ENCODE measurements at places on chromosomes 3 and 15.

DNA sequence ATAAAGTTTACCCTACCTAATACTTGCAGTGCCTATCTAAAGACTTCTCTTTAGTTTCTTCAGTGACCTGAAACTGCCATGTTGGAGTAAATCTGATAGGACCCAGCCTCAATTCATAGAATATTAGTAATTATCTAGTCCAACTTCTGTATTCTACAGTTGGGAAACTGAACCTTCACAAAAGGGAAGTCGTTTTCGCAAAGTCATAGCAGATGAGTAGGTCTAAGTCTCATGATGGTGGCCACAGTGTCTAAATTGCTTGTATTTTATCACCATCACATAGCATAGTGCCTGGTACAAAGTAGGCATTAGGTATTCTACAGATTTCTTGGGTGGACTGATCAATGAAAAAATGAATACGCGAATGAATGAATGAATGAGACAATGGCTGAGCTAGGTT is 8.4 kb downstream of the GMNC start:
- no peak for DNase-seq

- DNase-seq = no peak
Measured at GRCh38 chr3:21421096-21421495, 329.9 kb downstream of the ZNF385D start.

DNA sequence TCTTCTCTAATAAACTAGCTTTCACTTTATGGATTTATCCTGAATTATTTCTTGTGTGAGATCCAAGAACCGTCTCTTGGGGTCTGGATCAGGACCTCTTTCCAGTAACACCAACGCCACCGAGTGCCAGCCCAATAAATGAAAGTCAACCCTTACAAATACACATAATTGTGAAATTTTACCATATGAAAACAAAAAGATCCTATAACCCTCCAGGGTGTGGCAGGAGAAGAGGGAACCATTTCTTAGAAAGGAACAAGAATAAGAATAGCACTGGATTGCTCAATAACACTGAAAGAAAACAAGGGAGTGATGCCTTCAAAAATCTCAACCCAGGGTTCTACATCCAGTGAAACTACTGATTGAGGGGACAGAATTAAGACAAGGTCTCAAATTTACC is 51.6 kb upstream of the ACKR4 start:
- peak; percentile 55 for DNase-seq

GRCh38 chr3:29291982-29292363 is 11.1 kb downstream of the RBMS3 start:
- DNase-seq = no peak

- peak; percentile 28 for DNase-seq
Measured at GRCh38 chr3:160475884-160476283, 26.3 kb upstream of the TRIM59 start.

- DNase-seq = no peak
Measured at GRCh38 chr3:40770061-40770460, 245.3 kb downstream of the ZNF621 start.

GRCh38 chr3:175150812-175151401 is 291.8 kb downstream of the NAALADL2 start:
- no peak for DNase-seq

DNA sequence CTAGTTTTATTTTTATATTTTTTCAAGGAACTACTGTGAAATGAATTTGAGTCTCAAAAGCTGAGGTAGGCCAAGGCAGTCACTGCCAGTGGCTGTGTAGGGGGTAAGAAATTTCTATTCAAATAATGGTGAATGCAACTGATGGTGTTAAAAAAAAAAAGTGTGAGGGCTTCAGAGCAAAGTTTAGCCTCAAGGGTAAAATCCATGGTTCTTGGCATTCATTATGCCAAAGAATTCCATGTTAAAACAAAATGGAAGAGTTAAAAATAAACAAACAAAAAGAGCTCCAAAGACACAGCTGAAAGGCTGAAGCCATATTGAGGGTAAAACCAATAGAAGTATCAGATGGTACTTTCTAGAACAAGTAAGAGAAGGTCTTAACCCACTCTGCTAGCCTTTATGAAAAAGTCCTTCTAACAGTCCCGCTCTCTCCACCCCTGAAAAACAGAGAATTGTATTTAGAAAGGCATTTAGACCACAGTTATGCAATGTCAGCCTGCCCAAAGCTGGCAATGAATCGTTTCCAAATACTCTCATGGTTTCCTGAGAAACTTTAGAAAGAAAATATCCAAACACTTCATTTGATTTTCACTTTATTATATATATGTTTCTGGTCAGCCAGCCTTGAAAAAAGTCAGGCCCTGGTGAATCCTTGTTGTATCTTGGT is 158.4 kb upstream of the GMNC start:
- no peak for DNase-seq

GRCh38 chr3:185931777-185932612 is 5.8 kb downstream of the TRA2B start:
- DNase-seq = peak; percentile 13

DNA sequence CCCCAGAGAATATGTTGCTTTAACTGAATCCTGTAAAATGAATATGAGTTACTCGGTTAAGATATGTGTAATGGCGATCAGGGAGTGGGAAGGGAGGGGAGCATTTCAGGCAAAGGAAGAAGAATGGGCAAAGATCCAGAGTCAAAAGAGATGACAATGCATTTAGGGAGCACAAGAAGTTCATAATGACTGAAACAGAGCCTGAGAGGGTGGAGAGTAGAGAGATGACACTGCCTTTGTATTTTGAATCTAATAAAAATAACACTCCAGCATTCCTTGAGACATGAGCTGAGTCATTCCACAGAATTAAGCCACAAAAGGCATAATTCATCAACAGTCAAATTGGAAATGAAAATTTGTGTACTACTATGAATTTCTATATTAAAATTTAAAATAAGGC is 105.3 kb upstream of the PEX5L start:
- DNase-seq = no peak

DNA sequence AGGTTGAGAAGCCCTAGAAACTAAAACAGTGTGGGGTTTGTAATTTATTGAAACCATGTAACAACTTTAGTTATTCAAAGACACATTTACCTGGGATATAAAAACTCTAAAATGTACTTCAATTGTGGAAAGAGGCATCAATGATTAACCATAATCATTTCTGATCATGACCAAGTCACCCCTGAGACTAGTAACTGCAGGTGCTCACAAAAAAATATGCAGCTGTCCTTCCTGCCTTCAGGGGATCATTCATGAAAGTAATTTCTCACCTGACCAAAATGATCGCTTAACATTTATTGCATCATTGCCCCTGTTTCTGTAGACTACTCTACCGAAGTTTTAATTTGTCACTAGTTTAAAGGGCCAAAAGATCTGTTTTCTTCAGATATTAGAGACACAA is 9.0 kb downstream of the ACP3 start:
- DNase-seq = no peak

DNA sequence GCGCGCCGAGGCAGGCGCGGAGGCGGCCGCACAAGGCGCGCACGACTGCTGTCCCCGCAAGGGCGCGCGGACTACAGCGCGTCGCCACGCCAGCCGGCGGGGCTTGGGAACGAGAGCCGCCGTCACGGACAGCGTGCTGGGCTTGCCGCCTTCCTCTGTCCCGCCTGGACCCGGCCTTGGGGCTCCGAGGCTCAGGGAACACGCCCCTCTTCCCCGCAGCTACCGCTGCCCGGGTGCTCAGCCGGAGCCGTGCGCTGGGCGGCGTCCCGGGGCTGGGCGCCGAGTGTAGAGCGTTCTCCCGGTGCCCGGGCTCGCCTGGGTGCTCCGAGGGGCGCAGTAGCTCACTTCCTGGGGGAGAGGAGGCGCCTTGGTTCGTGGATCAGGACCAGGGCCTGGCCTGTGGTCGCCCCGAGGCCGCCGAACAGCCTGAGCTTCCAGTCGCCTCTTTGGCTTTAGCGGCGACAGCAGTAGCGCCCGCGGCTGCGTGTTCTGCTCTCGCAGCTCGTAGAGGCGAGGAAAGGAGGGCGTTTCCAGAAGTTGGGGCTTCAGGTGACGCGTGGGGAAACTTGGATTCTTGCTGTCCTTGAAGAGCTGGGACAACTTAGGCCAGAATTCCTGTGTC is 226.7 kb upstream of the C2CD4B start:
- DNase-seq = peak; percentile 87

DNA sequence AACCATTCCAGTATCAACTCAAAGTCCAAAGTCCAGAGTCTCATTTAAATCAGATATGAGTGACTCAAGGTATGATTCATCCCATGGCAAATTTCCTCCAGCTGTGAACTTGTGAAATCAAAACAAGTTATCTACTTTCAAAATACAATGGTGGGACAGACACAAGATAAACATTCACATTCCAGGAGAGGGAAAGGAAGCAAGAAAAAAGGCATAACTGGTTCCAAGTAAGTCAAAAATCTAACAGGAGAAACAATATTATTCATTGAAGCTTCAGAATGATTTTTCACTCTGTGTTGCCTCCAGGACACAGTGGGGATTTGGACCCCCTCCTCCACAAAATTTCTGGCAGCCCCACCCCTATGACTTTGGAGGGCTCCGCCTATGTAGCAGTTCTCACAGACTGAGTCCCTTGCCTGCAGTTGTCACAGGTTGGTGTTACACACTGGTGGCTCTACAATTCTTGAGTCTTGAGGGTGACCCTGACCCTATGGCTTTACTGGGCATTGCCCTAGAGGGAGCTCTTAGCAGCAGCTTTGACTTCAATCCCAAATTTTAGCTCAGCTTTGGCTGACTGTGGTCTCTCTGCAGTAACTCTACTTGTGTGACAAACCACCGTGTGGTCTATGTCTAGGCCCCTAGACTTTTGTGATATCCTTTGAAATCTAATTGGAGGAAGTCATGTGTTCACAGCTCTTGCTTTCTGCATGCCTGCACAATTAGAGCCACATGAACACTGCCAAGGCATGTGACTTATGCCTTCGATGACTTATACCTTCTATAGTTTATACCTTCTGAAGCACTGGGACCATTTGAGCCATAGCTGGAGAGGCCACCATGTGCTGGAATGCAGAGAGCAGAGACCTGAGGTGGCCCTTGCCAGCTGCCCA is 644.2 kb downstream of the GRM7 start:
- peak; percentile 0 for DNase-seq

DNA sequence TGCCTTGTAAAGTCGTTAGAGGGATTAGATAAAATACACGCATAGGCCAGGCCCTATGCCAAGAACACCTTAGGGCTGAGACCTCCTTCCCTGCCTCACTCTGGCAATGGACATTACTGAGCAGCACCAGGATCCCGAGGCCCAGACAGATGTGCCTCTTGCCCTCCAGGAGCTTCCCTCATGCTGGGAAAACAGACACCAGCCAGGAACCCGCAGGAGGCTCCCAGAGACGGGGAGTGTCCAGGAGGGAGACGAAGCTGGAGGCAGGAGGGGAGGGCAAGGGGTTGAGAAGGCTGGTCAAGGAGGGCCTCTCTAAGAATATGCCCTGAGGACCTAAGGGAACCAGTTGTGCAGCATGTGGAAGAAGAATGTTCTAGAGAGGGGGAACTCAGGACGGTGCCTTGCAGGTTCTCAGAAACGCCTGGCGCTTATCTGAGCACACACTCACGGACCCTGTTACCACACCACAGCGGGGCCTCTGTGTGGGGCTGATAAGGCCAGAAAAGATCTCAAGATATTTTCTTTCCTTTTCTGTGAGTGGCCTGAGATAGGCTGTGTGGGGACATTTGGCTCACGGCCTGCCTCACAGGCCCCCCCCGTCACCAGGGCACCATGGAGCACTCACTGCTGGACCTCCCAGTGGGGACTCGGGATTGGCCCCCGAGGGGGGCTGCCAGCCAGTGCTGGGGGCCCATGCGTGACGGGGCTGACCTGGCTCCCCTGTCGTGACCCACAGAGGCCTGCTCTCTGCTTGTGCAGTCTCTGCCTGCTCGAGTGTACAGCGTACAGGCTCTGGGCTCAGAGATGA is 22.0 kb upstream of the CYP11A1 start:
- DNase-seq = no peak

All from foreskin fibroblast (primary cell).